NCI-H2171 treated with DMSO at 0.1 percent for 48 hours (cell line): ENCODE measurements at places on chromosomes 11 and 22.

DNA sequence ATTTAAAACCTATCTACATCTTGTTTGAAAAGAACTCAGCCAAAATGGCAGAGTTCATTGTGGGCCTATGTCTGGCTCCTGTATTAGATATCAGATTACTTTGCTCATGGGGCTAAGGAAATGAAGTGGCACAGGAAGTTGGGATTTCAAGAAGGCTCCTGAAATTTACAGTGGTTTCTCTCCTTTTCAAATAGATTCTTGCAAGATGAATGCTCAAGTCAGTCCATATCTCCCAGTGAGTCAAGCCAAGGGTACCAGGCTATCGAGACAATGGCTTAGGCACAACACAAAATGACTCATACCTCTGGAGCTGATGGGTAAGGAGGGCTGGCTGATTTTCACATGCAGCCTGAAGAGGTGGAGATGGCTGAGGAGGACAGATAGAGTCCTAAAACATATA is 24.1 kb upstream of the APOA1 start:
- no peak for DNase-seq

- no peak for DNase-seq
Measured at GRCh38 chr11:3901249-3902025, 46.0 kb downstream of the STIM1 start.

DNA sequence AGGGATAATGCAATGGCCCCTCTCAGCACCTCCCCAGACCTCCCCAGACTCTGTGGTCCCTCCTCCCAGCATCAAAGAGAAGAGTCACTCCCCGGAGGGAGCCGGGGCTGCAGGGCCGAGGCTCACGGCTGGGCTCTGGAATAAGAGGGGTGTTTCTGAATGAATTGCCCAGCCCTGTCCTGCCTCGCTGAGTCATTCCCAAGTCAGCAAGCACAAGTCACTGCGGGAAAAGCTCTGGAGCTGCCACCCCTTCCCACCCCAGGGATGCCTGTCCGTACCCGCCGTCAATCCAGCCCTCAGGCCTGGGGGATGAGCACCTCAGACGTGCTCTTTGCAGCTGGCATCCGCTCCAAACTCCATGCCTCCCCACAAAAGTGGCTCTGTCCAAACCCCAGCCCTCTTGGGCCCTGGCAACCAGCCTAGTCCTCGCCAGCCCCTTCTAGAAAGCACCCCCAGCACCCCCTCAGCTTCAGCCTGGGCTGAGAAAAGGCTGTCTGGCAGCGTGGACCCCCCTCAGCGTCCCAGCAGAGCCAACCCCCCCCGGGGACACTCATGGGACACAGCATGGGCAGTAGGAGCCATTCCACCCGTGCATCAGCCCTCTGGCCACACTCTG is 22.7 kb downstream of the CELSR1 start:
- DNase-seq: no peak

GRCh38 chr11:90593099-90593498 is 370.2 kb upstream of the CHORDC1 start:
- no peak for DNase-seq

DNA sequence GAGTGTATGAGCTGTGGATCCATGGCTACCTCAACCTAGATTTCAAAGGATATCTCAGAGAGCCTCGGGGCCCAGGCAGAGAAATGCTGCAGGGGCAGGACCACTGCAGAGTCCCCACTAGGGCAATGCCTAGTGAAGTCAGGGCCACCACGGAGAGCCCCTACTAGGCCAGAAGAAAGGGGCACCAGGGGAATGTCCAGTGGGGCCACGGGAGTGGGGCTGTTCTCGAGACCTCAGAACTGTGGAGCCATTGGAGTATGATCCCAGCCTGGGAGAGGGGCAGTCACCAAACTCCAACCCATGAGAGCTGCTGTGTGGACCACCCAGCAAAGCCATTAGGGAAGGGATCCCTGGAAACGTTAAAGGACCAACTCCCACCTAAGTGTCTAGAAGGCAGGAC is 24.5 kb downstream of the RTL6 start:
- no peak for DNase-seq

DNA sequence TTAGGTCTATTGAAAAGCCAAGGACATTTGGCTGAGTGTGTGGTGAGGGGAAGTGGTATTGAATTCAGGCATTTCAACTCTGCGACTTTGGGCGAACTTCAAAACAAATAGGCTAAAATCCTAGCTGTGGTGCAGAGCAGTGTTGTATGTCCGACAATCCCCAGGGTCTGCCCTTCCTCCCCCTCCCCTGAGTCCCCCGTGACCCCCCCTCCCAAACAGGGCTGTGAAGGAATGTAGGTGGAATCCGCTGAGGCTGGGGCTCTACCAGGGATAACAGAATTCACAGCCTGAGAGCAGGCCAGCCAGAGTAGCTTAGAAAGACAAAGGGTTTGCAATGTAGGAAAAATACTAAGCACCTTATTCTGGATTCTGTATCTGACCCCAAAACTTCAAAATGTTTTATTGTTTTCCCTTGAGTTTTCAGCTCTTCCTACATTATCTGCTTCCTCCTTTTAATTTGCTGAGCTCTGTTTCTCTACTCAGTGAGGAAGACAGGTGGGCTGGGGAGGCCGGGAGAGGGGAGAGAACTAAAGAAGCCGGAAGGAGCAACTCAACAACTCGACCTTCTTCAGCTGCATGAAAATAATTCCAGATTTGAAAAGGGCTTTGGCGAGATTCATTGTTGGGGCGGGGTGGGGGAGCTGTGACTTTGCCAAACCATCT is 315.2 kb downstream of the BLID start:
- DNase-seq: no peak

DNA sequence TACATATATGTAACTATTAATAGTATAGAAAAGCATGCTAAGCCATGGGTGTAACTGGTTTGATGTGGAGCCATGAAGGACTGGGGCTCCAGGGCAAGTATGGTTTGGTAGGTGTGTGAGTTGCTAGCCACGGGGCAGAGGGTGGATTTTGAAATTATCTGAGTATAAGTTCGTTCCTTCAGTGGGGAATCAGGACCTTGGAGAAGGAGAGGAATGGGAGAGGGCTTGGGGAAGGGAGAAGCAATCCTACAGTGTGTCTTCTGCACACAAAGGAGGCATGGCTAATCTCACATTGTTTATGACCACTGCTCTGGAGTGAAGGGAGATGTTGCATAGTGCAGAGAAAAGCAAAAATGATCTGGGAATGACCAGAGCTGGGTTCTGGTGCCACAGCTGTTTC is 127.8 kb upstream of the CADM1 start:
- DNase-seq: no peak

GRCh38 chr22:38294193-38294592 is 21.4 kb upstream of the TMEM184B start:
- DNase-seq: no peak

DNA sequence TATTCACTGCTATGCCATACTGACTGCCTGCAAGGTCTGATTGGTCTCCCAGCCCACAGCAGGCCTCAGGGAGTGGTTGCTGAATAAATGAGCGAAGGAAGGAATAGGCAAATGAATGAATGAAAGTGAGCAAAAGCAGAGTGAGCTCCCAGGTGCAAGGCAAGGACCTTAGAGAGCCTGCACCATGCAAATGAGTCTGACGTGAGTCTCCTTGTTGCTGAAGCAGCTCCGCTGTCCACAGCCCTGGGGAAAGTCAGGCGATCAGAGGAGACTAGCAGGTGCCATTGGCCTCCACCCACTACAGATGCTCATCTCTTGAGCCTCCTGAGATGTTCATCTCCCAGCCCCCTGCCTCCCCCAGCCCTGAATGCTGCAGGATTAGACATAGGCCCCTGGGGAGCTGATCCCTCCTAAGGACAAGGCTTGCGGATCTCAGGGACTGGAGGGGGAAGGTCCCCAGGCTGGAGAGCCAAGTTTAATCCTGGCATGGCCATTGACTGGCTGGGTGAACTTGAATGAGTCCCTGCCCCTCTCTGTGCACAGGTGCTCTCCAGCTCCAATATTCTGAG is 22.1 kb downstream of the GDPD5 start:
- DNase-seq: no peak
